ENCODE measurements at places on chromosomes 2 and 18. TPM values are rescaled to one million over a fixed set of nuclear protein-coding genes. Genes with fewer than 3 reads are reported as not detected.

Gene CPSF3
- 164 TPM for total RNA-seq

- DNase-seq, result no peak
Observed at GRCh38 chr2:157418239-157418641, 25.6 kb downstream of the CYTIP start.

GRCh38 chr18:45517181-45517741 is 98.0 kb upstream of the SLC14A2 start:
- peak; percentile 37 for DNase-seq

DNA sequence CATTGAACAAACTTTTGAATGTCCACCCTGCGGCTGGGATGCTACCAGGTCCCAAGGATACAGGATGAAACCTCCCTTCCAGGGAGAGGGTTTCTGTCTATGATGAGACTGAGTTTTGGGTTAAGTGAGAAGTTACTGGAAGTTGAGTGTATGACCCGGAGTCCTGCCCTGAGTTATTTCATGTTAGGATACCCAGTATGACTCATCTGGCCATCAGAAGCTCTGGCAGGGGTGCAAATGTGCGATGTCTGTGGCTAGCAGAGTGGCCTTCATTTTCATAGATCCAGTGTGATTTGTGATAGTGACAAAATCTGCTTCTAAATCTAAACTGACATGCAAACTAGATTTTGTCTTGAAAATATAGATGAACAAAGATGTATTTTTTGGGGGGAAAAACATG is 55.3 kb downstream of the KCTD1 start:
- no peak for DNase-seq
